ENCODE measurements at places on chromosomes 3 and 15.

GRCh38 chr3:183148056-183148455 is 14.5 kb downstream of the LAMP3 start:
- DNase-seq: no peak

DNA sequence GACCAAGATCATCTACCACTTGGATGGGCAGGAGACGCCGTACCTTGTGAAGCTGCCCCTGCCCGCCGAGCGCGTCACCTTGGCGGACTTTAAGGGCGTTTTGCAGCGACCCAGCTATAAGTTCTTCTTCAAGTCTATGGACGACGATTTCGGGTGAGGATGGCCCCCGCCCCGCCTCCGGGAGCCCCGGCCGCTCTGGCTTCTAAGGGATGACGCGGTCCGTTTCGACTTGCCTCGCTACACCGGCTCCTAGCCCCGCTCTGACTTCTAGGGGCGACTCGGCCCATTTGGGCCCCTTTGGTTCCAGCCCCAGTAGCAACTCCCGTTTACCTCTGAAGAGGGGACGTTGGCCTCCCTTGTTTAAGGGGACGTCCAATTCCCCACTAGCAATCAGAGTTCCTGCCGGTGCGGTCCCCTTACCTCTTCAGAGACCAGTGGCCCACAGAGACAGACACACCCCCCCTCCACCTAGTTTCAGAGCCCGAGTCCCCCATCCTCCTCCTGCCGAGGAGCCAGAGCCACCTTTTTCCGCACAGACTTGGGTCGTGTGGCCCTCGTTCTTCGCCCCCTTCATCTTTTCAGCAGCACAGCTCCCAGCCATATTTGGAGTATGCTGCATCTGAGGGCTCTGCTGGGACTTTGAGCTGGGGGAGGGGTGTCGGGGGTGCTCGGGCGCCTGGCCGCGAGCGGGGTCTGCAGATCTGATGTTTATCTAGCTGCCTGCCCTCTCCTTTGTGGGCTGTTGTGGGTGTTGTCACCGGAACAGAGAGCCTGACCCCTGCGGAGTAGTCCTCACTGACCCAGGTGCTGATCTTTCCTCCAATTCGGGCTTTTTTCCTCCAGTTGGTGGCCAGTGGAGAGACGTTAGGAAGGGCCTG is 706 bp downstream of the DVL3 start:
- peak; percentile 78 for DNase-seq

DNA sequence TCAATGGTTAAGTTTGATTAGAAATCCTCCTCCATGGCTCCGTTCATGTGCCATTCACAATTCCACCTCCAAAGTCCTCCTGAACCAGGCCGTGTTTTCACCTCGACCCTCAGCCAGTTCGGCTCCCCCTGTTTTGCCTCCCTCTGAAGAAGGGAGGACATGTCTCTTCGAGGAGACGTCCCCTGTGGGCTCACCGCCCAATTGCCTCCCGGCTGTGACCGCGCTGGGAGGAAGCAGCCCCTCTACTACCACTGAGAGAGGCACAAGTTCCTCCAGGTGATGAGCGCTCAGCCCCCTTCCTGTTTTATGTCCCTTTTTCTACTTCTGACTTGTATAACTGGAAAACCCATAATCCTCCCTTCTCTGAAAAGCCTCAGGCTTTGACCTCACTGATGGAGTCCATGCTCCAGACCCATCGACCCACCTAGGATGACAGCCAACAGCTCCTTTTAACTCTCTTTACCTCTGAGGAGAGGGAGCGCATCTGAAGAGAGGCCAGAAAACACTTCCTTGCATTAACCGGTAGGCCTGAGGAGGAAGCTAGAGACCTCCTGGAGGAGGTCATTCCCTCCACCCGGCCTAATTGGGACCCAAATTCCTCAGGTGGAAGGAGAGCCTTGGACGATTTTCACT is 4.7 kb downstream of the DET1 start:
- DNase-seq: no peak

DNA sequence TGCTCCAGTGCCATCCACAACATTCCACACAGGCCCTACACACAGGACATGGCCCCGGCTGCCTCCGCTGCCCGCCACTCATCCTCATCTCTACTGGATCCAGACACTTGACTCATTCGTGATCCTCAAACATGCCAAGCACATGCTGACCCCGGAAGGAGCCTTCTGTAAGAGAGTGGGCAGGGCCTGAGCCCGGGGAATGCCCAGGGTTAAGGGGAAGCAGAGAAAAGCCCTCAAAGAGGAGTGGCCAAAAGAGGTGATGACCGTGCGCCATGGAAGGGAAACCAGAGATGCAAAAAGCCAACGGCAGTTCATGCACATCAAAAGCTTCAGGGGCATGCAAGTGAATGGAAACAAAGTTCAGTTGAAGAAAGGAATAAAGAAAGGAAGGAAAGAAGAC is 46.1 kb downstream of the RFTN1 start:
- peak; percentile 68 for DNase-seq

- no peak for DNase-seq
Observed at GRCh38 chr3:156898296-156898880, 72.2 kb downstream of the LEKR1 start.

- no peak for DNase-seq
Observed at GRCh38 chr3:141110322-141110721, 59.2 kb downstream of the SPSB4 start.

DNA sequence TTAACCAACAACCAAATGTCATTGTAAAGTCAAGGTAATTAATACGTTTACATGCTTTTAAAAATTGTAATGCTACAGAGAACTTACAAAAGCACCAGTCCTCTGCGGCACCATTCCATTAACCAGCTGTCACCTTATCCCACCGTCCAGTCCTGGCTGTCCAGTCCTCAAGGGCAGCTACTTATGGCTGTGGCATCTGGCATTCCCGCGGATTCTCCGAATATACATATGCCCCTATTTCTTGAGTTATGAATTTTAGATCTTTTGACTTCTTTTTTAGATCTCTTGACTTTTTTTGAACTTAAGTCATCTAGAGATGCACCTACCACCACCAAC is 382 bp upstream of the POMGNT2 start:
- DNase-seq: no peak

GRCh38 chr15:60660290-60661051 is 181.5 kb upstream of the ICE2 start:
- no peak for DNase-seq

- no peak for DNase-seq
Observed at GRCh38 chr3:56121716-56122115, 346.6 kb downstream of the ERC2 start.

DNA sequence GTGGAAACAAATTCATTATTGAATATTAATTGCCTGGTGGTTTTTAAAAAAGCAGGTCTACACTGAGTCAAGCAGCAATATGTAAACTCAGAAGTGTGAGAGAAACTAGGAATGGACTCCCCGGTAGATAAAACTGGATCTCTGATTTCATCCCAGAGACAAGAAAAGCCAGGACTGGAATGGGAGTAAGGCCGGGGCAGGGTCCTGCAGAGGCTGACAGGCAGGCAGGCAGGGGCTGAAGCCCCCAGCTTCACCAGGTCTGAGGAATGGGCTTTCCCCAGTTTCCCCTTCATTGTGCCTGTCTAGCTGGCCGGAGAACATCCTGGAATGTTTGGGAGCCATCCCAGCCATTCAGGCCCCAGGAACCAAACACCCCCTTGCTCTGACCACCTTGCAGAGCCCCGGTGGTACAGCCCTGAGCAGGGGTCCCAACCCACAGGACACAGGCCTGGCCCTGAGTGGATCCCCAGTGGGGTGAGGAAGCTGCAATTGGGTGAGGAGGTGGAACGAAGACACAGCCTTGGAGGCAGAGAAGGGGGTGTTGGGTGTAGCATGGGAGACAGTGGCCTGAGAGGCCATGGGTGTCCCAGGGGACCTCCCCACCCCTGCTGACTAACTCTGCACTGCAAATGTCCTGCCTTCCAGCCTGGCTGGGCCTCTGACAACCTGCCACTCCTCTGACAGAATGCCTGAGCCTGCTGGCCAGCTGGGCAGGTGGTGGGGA is 31.7 kb upstream of the XYLB start:
- DNase-seq: no peak

GRCh38 chr3:188979248-188979647 is 192.5 kb upstream of the TPRG1 start:
- DNase-seq: no peak

DNA sequence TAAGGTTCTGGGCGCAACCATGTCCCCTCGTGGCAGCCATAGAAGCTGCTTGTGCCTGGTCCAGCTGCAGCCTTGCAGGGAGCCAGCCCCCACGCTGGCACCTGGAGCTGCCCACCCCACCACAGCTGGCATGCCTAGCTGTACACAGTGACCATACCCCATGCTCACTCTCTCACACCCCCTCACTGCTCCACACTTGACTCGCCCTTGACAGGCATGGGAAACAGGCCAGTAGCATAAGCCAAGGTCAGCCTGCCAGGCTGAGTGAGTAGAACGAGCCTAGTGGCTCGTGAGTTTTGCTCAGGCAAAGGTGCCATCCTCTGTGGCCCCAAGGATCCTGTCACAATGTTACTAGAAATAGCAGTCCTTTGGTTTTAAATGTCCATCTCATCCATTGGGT is 52.7 kb upstream of the CADM2 start:
- DNase-seq: no peak

DNA sequence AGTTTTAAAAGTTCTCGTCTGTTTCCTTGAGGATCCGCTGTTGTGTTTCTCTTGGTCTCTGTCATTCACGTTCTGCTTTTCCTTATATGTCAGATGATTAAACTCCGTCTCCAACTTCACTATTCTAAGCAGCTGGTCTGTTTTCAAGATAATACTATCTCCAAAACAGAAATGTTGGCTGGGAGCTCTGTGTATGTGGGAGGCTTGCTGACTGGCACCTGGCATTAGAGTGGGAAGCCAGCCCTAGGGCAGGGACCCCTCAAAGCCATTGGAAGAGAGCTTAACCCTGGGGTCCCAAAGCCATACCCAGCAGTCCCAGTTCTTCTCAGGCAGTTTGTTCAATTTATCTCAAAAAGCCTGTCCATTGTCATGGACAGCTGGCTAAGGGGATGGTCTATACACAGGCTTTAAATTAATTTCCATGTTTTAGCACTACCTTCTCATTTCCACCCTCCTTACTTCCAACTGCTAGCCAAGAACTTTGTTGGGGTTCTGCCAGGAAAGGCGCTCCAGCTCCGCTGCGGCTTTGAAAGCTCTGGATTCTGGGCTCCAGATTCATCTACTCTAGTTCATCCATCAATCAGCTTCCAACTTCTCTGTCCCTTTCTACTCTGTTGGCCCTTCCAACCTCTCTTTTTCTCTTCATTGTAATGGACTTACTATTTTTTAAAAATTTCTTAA is 9.2 kb downstream of the BTBD1 start:
- no peak for DNase-seq

DNA sequence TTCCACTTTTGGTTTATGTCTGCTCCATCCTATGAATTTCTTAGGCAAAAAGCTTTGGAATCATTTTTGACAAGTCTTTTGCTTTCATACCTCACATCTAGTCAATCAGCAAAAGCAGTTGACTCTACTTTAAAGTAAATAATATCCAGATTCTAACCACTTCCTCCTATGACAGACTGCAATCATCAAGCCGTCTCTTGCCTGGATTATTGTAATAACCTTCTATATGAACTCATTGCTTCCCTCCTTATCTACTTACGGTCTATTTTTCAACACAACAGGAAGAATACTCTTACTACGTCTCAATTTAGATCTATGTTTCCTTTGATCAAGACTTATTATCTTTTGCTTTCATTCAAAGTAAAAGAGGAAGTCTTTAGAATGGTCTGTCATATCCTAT is 20.7 kb downstream of the CLDN1 start:
- no peak for DNase-seq

DNA sequence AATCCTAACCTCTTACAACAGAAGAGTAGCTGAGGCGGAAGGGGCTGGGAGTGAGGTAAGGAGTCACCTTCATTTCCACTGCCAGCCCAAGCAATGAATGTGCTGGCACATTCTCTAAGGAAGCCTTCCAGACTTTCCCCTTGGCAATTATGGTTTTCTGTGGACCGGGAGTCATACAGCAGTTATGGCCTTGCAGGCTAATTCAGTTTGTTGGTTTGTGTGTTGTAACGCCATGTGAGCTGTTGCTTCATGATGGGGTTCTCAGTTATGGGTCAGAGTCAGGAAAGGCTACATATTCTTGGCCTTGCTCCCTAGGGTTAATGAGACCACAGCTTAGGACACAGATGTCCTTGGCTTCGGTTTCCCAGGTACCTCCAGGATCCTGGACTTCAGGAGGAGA is 137.0 kb downstream of the ADAMTS17 start:
- no peak for DNase-seq

Measured in activated CD8-positive, alpha-beta memory T cell treated with anti-CD3 and anti-CD28 coated beads for 24 hours (primary cell).